ENCODE measurements at places on chromosomes 1 and 21. TPM values are rescaled to one million over a fixed set of nuclear protein-coding genes. Genes with fewer than 3 reads are reported as not detected.

- DNase-seq: no peak
These were observed 15.2 kb upstream of the ST3GAL3 start for GRCh38 chr1:43691871-43692815.

GRCh38 chr21:10616535-10616934 is 95.2 kb downstream of the TPTE start:
- no peak for DNase-seq

GRCh38 chr1:206684478-206685333 is at the start of gene MAPKAPK2:
Gene MAPKAPK2, plus strand, starts transcription at chr1:206684905. Its CDS starts 325 bp downstream, at chr1:206685230.
- DNase-seq: peak; percentile 76

The CHTOP gene
- 79.1 TPM for total RNA-seq
